Camera-type eye (tissue), 1 donor: ENCODE measurements at places on chromosomes 1 and 21. TPM values are rescaled to one million over a fixed set of nuclear protein-coding genes. Genes with fewer than 3 reads are reported as not detected.

GPR52 gene
- total RNA-seq = 5.8 TPM

PGLYRP4 gene
- total RNA-seq = 0.27 TPM

KLHDC8A gene
- total RNA-seq = 20.7 TPM

CFHR4 gene
- total RNA-seq = not detected

KCNJ10 gene
- total RNA-seq = 7.6 TPM

EPS8L3 gene
- total RNA-seq = not detected

FCRL5 gene
- total RNA-seq = not detected

NBPF26 gene
- 58.7 TPM for total RNA-seq

OR2M3 gene
- not detected for total RNA-seq

PSMG1 gene
- 13.1 TPM for total RNA-seq

ZSWIM5 gene
- 23.0 TPM for total RNA-seq

MAEL gene
- 2.4 TPM for total RNA-seq

TAS1R1 gene
- not detected for total RNA-seq

RGL1 gene
- 58.3 TPM for total RNA-seq

KLF17 gene
- total RNA-seq = not detected

KRTAP10-7 gene
- total RNA-seq = not detected

IL20 gene
- not detected for total RNA-seq

CFAP45 gene
- total RNA-seq = not detected

NMNAT1 gene
- 10.8 TPM for total RNA-seq

RNU1-2 gene
- under 0.01 TPM for total RNA-seq

SPATA46 gene
- total RNA-seq = not detected

MFSD2A gene
- 3.1 TPM for total RNA-seq

SLC45A3 gene
- total RNA-seq = 3.1 TPM

C4BPB gene
- 0.60 TPM for total RNA-seq

NME7 gene
- 70.1 TPM for total RNA-seq

TSPEAR gene
- total RNA-seq = not detected

ITPKB gene
- total RNA-seq = 32.5 TPM

VCAM1 gene
- 17.2 TPM for total RNA-seq

FAAH gene
- total RNA-seq = 39.7 TPM

PLA2G2C gene
- total RNA-seq = not detected

EPHA8 gene
- total RNA-seq = 33.2 TPM

APCS gene
- total RNA-seq = not detected

AIRE gene
- 0.27 TPM for total RNA-seq

MPZ gene
- 19.4 TPM for total RNA-seq

PLK3 gene
- 8.0 TPM for total RNA-seq

GCSAML gene
- total RNA-seq = 0.82 TPM

CDC42BPA gene
- 135 TPM for total RNA-seq

NBPF4 gene
- not detected for total RNA-seq

CDA gene
- total RNA-seq = not detected

IFNAR1 gene
- 51.9 TPM for total RNA-seq

CLK2 gene
- total RNA-seq = 49.3 TPM

RGS16 gene
- 56.7 TPM for total RNA-seq

TMEM269 gene
- total RNA-seq = 0.44 TPM

CAPN8 gene
- 0.82 TPM for total RNA-seq

PUM1 gene
- 166 TPM for total RNA-seq

FCRL1 gene
- 0.44 TPM for total RNA-seq

NTRK1 gene
- 3.4 TPM for total RNA-seq

DPT gene
- total RNA-seq = 54.1 TPM

CHD5 gene
- 10.1 TPM for total RNA-seq
